ENCODE measurements at places on chromosomes 12 and 14.

- DNase-seq, result no peak
These were observed 10.1 kb downstream of the GMFB start for GRCh38 chr14:54478636-54479215.

DNA sequence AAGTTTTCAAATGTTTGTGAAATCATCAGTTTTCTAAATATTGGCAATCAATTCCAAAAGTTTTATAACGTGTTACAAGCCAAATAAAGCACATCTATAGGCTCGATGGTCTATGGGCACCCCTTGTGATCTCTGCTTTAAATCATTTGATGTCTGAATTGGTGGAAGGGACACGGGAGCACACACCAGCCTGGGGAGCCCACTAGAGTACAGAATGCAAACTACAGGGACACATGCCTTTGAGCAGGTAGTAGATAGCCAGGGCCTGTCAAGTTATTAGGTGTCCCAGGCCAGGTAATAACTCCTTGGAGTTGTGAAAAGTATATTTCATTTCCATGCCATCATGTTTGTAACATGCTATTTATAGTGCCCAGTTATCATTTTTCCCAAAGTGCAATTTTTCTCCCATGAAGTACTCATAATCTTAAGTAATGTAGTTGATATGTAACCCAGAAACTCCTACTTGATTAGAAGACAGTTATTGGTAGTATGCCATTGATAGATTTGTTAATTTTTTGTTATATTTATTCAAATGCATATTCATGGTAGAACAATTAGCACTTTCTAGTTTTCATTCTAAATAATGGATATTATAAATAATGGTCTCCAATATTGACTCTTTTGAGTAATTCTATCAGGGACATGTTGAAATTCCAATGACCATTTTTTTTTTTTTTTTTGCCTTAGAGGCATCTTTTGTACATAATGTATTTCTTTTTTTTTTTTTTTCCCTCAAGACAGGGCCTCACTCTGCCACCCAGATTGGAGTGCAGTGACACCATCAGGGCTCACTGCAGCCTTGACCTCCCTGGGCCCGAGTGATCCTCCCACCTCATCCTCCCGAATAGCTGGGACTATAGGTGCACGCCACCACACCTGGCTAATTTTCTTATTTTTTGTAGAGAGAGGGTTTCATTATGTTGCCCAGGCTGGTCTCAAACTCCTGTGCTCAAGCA, 96.9 kb upstream of the FGD4 start:
- DNase-seq, result no peak

DNA sequence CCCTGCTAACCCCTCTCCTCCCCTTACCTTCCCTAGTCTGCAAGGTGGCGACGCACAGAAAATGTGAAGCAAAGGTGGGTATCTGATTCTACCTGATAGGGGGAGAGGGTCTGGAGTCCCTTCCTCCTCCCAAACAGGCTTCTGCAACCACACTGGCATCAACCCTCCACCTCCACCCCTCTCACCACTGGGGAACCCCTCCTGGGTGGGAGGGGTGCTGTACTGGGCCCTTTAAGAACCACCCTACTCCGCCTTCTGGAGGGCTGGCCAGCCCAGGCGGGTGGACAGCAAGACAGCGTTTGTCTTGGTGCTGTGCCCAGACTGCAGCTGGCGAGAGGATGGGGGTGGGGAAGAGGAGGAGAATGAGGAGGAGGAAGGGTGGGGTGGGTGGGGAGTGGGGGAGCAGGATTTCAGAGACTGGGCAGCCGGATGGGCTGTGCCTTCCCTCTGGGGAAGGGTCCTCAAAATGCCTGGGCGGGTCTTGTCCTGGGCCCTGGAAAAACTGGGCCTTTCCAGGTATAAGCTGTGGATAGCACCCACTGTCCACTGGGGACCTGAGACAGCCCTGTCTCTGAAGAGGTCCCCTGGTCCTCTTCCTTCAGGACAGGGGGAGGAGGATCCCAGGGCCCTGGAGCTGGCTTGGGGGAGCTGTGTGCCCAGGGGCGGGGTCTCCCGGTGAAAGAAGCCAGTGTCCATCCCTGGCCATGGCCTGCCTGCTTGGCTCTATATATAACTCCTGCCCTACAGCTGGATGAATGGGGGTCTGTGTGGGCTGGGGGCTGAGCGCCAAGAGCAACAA, 2.8 kb downstream of the TNS2 start:
- peak; percentile 93 for DNase-seq

- DNase-seq, result no peak
These were observed 35.8 kb downstream of the ETV6 start for GRCh38 chr12:11685316-11685715.

DNA sequence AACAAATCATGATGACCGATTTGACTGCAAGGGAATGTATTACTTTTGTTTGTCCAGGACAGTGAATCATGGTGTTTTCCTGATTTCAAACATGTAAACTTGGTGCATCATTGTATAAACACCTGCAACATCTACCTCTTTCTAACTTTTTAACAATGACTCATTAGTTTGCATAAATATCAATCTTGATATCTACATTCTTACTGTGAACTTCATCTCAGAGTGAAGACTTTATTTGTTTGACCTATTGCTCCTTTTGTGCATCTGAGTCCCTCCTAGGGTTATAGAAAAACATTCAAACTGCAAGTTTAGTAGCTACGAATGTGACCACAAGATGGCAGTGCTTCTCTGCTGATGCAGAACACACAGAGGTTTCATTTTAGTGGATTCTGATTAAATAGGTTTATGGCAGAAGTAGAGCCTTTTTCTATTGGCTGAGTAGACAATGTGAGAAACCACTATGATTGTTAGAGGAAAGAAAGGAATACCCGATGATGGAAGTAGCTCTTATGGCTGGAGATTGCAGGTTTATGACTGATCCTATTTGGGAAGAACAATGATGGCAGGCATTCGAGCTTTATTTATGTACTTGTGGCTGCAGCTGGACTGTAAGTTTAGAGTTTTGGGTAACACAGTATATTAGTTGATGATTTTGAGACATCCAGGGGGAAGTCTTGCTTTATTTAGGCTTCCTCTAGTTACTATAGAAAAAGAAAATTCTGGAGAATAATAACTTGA, 244.2 kb upstream of the OR4E1 start:
- DNase-seq, result no peak

DNA sequence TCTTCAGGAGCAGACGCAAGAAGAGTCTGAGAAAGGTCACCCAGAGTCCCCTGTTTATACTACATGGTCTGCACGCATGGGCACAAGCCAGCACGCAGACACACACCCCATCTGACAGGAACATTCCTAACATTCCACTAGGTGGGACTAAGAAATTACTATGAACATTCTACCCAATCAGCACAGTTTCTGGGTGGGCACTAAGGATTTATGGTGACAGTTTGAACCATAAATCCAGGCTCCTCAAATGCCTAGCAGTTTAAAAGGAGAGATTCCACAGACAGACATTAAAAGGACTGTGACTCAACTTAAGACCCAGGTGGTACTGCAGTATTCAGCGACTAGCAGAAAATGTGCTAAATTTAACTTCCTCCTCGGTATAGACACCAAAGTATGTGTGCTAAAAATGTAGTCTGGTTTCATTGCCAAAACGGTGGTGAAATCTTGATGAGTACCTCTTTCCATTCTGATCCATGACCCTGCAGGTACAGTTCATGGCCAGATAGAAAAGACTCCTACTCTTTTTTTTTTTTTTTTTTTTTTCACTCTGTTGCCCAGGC, 16.2 kb downstream of the ABHD4 start:
- DNase-seq, result no peak

DNA sequence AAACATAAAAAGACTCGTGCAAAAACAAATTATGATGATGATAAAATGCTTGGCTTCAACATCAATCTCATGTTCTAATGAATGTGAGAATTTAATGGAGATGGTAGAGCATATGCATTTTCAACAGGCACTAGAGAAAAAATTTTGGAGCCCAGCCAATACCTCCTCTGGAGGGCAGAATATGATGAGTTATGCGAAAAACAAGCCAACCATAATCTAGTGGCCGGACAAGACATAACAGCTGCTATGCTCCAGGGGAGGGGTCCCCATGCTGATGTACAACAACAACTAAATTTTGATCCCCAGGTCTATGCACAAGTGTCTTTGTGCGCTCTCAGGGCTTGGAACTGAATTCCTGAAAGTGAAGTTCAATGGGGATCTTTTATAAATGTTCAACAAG, 1197.5 kb downstream of the LRFN5 start:
- DNase-seq, result no peak

DNA sequence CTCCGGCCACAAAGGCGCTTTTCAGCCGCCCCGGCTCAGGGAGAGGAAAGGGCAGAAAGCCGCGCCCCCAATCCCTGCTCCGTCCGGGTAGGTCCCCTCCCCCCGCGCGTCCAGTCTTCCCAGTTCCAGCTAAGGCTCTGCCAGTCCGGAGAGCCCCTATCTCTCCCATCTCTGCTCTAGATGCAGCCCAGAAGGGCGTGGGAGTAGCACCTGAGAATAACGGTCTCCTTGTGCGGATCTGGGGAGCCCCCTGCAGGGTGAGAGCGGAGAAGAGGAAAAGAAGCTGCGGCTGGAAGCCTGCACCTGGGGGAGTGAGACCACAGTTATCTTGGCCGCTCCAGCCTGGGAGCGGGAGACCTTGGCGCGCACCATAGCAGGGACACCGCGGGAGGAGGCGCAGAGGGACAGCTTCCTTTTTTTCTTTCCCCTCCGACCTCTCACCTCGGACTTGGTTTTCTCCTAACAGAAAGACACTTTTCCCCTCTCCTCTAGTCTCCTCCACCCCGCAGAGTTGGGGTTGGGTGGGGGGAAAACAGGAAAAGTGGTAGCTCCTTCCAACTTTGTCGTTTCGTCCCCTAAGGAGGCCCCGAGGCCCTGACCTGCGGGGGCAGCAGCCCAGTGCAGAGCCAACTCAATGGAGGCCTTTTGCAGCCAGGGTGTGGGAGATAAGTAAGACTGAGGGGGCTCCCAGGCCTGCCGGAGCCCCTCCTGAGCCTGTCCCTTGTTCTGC, 2.4 kb downstream of the DHH start:
- DNase-seq, result peak; percentile 50

GRCh38 chr12:129305851-129306250, 452.6 kb downstream of the GLT1D1 start:
- DNase-seq, result no peak

DNA sequence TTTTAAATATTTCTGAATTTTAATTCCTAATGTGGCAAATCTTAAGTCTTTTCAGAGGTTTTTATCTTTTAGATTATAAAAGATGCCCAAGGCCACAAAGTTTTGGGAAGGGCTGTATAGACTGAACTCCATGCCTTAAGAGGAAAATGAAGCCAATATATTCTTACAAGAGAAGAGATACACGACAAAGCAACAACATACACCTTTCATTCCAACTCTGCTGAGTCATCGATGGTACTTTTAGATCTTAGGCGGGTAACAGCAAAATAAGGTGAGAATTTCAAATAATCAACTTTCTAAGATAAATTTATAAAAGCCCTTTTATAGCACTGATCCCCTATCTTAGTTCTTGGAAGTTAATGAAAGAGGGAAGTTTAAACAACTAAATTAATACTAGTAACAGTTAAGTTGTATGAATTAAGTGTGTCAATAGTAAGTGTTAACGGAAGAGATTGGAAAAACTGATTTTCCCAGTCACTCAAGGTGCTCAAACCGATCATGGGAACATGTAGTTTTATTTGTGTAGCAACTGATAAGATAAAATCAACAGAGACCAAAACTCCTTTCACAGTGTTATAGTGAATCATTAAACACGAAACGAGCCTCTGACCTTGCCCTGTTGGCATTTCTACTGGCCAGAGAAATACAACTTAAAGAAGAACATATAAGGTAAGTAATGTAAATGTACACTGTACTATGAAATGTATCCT, 18.8 kb upstream of the PIK3C2G start:
- DNase-seq, result no peak

DNA sequence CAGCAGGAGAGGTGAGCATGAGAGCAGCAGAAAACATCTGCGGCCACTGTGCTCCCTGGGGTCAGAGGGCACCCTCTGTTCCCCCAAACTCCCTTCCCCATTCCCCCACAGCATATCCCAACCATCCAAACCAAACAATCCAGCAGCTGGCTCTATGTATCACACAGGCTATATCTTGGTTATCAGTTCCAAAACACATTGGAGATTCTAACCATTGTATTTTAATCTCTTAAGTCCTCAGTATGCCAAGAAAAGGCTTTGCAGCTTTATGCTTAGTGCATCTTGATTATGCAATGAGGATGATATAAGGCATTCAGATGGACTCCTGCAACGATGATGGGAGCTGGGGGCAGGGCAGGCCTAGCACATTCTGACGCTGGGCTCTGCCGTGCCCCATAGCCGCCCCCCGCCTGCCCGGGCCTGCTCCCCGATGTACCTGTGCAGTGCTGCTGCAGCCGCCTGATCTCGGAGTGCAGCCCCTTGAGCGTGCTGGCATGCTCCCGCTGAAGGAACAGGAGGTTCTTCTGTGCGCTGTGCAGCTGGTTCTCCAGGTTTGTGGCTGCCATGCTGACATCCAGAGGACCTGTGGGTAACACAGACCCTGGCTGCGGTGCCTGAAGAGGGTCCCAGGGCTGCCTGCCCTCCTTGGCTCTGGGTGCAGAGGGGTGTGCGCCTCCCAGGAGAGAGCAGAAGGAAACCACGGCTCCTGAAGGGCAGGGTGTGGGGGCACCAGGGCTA, 29.6 kb downstream of the CCDC92 start:
- DNase-seq, result no peak

- DNase-seq, result no peak
These were observed 13.3 kb downstream of the DIP2B start for GRCh38 chr12:50518090-50518489.

DNA sequence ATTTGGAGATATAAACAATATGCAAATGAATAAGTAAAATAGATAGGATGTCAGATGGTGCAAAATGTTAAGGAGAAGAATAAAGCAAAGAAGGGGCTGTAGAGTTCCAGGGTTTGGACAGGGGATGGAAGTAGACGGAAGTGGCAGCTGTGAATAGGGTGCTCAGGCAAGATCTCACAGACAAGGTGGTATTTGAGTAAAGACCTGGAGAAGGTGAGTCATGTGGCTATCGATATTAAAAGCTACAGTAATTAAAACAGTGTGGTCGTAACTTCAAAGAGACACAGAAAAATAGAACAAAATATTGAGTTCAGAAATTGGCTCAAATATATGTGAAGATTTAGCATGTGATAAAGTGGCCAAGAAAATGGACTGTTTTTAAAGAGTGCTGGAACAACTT, 61.3 kb upstream of the SLC38A2 start:
- DNase-seq, result no peak

DNA sequence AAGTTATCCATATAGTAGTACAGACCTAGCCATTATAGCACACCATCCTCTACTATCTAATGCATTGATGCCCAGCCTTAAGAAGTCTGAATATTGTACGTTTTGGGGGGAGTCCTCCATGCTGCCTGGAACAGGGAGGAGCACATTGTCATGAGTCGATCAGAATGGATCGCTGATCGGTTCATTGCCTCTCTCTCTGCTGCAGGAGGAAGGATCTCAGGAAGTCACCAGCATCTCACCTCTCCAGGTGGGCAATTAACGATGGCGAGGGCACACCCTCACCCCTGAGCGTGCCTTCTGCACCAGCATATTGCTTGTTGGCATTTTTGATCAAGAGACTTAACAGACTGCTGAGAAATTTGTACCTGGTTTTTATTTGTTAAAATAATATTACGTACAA, 11.5 kb downstream of the CCND2 start:
- DNase-seq, result no peak

DNA sequence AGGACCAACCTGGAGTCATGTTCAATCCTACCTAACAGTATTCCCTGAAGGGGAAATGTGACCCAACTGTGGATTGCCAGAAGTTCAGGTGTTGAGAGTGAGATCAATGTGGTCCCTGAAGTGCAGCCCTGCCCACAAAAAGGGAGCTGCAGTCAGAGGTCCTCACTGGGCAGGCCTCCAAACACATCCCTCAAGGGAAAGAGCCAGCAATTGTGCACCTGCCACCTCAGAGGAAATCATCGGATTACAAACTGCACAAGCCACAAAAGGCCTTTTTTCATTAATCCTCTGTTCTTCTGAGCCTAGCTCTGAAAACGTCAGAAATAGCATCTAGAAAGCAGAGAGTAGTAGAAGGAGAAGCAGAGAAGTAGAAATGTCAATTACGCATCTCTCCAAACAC, 10.8 kb upstream of the MDM1 start:
- no peak for DNase-seq
